ENCODE measurements at places on chromosomes 1 and 21. TPM values are rescaled to one million over a fixed set of nuclear protein-coding genes. Genes with fewer than 3 reads are reported as not detected.

DNA sequence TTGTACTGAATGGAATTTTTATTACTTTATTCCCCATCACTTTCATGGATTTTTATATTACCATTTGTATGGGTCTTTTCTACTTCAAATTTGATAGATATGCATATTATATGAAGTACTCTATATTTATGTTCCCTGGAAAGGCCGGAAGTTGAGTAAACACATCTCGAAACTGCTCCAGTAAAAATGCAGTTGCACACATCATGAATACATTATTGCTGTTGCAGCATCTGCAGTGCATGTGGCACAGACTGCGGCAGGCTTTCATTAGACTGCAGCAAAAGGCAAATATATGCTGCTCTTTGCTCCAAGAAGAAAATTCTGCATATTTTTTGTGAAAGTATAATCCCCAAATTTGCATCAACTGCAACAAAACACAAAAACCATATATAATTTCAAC lies 48.7 kb upstream of the LRRC7 start:
- no peak for DNase-seq

The C1QB gene
- polyA plus RNA-seq = not detected

GRCh38 chr1:5010236-5010635 lies 355.8 kb downstream of the AJAP1 start:
- no peak for DNase-seq

- DNase-seq = no peak
Measured at GRCh38 chr1:74714429-74715235, 18.2 kb downstream of the CRYZ start.

DNA sequence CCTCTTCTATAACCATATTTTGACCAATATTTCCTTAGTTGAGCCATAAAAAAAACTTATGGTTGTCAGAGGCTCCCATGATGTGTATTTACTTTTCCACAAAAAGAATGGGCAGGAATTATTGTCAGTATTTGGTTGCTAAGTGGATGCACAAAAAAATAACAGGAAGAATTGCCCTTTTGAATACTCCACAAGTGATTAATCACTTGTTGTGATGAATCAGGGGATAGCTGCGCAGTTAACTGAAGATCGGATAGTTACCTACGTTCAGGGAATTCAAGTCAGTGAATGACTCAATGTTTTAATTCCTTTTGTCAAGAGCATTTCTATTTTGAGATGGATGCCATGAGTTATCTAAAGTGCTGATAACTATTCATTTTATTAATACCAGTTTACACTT lies 785.2 kb upstream of the B3GALT2 start:
- no peak for DNase-seq

The KLF17 gene
- not detected for polyA plus RNA-seq

- DNase-seq = no peak
Measured at GRCh38 chr21:41964171-41964570, 10.4 kb upstream of the C2CD2 start.

DNA sequence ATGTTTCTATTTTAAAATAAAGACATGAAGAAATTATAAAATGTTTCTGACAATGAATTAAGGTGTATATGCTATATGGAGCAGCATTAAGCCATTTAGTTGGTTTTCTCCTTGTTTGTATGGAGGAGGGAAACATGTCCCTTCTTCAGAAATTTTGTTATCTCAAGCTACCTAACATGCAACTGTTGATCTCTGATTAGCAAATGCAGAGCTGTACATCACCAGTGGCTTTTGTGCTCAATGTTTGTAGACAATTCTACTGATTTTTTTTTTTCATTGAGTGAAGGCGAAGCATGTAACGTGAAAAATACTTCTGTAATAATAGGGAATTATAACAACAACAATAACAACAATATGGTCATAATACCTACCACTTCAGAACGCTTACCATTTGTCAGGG lies 463.7 kb downstream of the PLPP3 start:
- DNase-seq = no peak

DNA sequence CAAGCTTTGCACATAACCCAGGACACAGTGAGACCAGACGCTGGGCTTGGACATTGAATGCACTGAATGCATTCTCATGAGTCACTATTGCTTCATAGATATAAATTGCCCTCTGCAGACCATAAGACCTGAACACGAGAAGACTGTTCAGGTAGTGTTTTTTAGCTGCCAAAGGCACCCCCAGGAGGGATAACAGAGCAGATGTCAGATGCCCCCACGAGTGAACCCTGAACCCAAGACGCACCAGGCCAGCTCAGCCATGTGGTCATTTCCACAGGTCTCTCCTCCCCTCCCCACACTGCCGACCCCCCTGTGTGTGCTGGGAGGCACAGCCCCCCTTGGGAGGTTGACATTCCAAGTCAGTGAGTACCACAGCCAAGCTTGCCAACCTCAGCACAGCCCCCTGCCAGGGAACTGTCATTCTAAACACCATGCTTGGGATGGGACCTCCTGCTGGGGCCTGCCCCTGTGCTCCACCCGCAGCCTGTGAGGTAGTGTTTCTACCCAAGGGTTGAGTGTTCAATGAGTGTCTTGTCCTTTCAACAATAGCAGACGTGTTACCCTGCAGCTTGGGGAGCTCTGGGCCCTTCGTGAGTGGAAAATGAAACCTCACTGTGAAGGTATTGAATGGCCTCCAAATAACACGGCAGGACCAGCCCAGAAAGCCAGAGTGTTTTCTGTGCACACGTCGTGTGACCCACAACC lies 68.2 kb downstream of the PSMG1 start:
- no peak for DNase-seq

GRCh38 chr1:35173909-35174540 lies 18.9 kb downstream of the SFPQ start:
- DNase-seq = no peak

The ZBTB7B gene
- 6.7 TPM for polyA plus RNA-seq

The CATSPERE gene
- polyA plus RNA-seq = 0.26 TPM

The KRTAP12-2 gene
- not detected for polyA plus RNA-seq

- DNase-seq = no peak
Measured at GRCh38 chr1:158810311-158810710, 20.8 kb upstream of the MNDA start.

- peak; percentile 4 for DNase-seq
Measured at GRCh38 chr1:29672416-29673227, 436.3 kb downstream of the PTPRU start.

The CELA2A gene
- polyA plus RNA-seq = not detected

GRCh38 chr1:86201311-86201710 lies 44.7 kb upstream of the COL24A1 start:
- no peak for DNase-seq

DNA sequence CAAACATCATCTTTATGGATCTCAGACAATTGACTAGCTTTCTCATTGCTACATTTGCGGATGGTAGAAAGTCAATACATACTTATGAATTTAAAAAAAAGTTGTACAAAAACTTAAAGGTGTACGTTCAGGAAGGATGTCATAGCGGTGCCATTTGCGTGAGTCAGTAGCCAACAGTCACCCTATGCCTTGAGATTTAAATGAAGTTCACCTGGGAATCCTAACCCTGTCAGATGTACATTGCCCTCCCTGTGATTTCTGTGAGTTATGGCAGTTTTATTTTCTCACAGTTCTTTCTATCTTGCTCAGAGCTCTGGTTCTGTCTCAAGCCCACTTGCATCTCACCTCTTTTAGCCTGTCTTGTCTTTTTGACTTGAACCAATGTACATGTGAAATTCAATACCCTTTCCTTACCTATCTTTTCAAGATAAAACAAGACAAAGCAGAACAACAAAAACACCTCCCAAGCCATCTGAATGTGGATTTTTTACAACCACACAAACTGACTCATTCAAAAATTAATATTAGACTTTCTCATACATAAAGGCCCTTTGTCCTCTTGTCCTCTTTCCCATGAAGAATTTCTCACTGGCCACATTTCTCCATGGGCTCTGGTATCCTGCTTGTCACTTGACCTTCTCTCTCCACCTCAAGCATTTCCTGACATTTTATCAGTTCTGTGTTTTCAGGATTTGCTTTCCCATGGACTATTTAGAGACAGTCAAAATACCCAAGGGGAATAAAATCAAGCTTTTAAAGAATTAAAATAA lies 25.3 kb upstream of the ZNF697 start:
- no peak for DNase-seq

DNA sequence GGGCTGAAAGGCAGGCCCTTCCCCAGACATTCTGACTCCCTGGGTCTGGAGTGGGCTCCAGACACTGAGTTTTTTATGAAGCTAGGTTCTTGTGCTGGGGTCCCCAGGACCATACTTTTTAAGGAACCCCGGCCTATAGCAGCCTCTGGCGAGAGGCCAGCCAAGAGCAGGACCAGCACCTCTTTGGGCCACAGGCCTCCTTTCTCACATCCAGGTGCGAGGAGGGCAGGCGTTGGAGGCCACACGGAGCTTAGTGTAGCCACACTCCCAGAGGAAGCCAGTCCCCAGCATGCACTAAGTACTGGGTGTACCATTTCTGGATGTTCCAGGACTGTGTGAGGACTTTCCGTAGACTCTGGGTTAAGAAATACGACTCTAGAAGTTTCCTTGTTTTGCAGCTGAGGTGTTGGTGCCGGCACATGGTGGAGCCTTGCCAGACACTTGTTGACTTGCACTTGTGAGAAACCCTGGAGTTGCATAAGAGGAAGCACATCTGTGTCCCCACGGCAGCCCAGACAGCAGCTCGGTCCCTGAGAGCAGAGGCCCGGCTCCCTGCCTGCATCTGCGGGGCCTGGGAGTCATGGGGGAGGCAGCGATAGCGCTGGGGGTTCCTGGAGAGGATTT lies 122.2 kb upstream of the VAMP3 start:
- DNase-seq = no peak

DNA sequence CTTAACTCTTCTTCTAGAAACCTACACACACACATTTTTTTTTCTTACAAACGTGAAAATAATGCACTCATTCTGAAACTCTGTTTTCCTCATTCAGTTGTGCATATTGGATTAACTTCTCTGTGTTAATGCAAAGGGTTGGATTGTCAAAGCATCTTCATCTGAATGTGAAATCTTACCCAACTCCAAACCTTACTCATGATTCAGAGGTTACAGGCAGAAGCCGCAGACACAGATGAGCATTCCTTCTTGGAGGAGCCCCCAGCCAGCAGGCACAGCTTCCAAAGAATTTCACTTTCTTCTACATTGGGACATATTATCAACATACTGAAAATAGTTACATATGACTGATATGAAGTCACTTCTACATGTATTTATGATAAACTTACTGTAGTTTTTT lies 15.7 kb downstream of the PATJ start:
- no peak for DNase-seq

The C8A gene
- polyA plus RNA-seq = not detected

DNA sequence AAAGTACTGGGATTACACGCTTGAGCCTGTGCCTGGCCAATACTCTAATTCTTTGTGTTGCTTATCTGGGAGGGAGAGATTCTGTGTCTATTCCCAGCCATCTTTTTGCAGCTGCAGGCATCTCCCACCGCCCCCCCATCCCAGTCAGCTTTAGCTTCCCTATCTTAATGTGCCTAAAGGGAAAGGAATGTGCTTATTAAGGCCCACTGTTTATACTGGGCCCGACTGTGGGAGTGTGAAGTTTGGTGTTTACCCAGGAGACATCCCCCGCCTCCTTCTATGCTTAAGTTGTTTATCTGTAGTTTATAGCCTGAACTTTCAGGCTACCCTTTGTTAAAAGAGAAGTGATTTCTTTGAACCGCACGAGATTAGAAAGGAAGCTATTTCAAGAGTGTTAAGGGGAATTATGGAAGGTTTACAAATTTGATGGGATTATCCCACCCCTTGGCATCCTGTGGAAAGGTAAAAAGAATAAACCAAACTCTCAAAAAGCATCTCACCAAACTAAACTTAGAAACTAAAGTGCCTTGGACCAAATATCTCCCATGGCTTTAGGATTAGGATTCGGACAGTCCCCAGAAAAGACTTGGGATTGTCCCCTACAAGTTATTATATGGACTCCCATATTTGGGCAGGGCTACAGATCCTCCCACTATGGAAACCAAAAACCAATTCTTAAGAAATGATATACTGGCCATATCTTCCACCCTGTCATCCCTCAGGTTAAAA lies 25.5 kb upstream of the ZNF496 start:
- no peak for DNase-seq

- peak; percentile 31 for DNase-seq
Measured at GRCh38 chr1:6052543-6053205, 7.0 kb downstream of the KCNAB2 start.

- no peak for DNase-seq
Measured at GRCh38 chr1:115545096-115545720, 96.6 kb upstream of the VANGL1 start.

The CFAP107 gene
- polyA plus RNA-seq = not detected

- no peak for DNase-seq
Measured at GRCh38 chr1:6288026-6288425, 27.1 kb upstream of the GPR153 start.

- DNase-seq = no peak
Measured at GRCh38 chr1:29786791-29787732, 550.7 kb downstream of the PTPRU start.

DNA sequence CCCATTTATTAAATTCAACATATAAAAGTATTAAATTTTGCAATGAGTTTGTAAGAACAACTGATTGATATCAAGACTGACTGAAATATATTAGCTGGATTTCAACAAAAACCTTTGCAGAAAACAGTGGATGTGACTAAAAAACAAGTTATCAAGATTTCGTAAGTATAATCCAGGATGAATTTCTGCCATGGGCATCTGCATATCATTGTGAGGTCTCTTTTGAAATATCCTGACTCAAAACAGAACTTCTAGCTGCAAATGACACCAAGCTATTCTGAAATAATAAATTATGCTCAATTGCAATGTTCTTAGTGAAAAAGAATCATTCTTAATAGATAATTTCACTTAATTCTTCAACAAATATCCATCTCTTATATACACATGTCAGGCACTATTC lies 52.6 kb downstream of the CD34 start:
- DNase-seq = no peak

- DNase-seq = no peak
Measured at GRCh38 chr1:207302618-207303393, 18.7 kb upstream of the CD55 start.

DNA sequence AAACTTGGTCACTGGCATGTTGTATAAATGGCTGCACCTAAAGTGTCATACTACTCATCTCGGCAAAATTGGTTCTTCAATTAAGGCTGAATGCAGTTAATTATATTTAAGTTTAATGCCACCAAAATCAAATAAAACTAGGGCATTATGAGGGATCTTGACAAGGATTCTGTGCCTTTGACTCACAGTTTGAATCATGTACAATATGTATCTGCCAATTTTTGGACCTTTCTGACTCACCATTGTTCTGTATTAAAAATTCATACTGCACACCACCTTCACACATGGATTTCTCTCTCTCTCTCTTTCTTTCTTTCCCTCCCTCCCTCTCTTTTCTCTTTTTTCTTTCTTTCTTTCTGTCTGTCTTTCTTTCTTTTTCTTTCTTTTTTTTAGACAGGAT lies 14.1 kb upstream of the STXBP3 start:
- no peak for DNase-seq

DNA sequence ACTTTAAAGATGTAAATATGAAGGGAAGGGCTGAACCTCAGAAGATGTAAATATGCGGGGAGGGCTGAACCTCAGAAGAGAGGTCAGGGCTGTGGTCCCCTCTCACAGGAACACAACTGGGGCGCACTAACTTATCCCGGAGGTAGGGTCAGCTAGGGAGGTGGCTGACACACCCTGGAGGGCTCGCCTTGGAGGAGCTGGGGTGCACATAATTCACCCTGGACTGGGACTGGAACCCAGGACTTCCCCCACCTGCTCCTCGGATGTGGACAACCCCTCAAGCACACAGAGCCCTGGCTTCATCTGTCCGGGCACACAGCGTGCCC lies 13.9 kb upstream of the TTC39A start:
- DNase-seq = no peak

GRCh38 chr1:42937141-42937696 lies 21.4 kb downstream of the SLC2A1 start:
- no peak for DNase-seq

The RBM11 gene
- polyA plus RNA-seq = 8.9 TPM

- no peak for DNase-seq
Measured at GRCh38 chr21:33810766-33811165, 104.8 kb downstream of the ATP5PO start.
